ENCODE measurements at places on chromosomes 6 and 20.
A peak's percentile ranks its signal among the peaks of the same experiment; 100 is the strongest.

DNA sequence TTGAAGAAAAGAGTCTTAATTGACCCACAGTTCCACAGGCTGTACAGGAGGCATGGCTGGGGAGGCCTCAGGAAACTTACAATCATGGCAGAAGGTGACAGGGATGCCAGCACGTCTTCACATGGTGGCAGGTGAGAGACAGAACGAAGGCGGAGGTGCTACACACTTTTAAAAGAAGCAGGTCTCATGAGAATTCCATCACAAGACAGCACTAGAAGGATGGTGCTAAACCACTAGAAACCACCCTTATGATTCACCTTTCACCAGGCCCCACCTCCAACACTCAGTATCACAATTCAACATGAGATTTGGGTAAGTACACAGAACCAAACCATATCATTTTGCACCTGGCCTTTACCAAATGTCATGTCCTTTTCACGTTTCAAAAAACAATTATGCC is 20.9 kb downstream of the TAGAP start:
- DNase-seq, result no peak

DNA sequence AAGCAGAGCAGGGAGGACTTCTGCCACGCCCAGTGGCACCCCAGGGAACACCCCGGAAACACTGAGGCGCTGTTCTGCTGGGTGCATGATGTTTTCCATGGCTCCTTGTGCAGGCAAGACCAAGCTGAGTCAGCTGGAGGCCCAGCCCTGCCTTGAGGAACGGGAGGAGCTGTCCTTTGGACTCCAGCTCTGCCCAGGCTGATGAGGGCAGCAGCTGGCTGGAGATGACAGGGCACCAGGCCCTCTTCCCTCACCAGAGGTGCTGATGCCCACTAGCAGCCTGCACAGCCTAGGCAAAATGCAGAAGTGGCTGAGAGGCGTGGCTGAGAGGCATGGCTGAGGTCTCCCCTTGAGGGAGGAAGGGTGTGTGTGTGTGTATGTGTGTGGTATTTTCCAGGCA is 2.4 kb downstream of the C6orf132 start:
- DNase-seq, result peak; percentile 30

GRCh38 chr6:122033564-122034181 is 365.8 kb upstream of the HSF2 start:
- DNase-seq, result peak; percentile 69

DNA sequence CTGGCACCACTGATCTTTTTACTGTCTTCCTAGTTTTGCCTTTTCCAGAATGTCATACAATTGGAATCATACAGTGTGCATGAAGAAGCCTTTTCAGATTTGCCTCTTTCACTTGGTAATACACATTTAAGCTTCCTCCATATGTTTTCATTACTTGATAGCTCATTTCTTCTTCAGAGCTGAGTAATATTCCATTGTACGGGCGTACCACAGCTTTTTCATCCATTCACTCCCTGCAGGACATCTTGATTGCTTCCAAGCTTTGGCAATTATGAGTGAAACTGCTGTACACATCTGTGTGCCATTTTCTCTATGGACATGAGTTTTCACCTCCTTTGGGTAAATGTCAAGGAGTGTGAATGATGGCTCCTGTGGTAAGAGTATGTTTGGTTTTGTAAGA is 46.2 kb upstream of the LY86 start:
- DNase-seq, result no peak

GRCh38 chr6:116528780-116529179 is 16.7 kb downstream of the TRAPPC3L start:
- DNase-seq, result peak; percentile 53

DNA sequence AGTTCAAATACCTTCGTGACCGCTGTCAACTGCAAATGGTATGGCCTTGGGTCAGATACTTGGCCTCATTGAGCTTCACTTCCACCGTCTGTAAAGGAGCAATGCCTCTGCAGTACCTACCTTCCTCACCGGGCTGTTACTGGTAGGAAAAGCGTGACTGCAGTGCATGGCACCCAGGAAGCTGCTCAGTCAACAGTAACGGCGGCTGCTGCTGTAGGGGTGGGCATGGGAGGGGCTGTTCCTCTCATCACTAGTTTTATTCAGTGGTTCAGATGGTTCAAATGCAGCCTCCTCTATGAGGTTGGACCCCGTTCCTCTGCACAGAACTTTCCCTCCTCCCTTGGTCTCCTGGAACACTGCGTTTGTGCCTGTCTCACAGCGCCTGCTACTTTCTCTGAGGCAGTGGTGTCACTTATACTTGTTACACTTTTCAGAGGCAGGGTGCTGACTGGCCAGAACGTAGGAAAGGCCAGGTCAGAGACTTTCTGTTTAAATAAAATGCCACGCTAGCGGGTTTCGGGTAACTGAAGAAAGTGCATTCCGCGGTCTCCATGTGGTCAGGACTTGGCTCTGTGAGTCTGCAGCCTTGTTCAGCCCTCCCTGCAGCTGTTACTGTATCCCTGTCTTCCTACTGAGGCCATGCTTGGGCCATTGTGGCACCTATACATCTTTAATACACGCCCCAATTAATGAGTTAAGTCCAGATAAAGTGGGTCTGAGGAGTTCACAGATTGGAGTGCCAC is 279.6 kb downstream of the NRN1 start:
- DNase-seq, result no peak

- no peak for DNase-seq
Measured at GRCh38 chr20:2179233-2179580, 77.6 kb downstream of the STK35 start.

GRCh38 chr6:137904822-137905617 is 38.0 kb downstream of the TNFAIP3 start:
- DNase-seq, result peak; percentile 66

DNA sequence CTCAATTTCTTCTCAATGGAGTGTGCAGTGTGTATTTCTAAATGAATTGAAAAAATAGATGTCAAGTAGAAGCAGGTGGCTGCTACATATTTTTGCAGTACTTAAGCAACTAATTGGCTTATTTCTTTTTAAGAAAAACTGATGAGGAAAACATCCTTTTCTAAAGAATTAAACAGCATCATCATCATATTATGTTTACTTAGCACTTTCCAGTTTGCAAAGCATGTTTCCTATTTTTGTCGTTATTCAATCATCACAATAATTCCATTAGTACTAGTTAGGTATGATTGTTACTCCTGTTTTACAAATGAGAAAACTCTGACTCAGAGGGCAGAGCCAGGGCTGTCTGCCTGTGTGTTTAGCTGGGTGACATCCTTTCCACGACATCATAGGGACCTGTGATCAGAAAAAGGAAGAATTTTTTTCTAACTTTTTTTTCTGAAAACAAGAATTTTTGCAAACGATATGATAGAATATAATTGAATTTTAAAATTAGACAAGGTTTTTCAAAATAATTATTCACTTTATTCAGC is 22.7 kb upstream of the BMP6 start:
- no peak for DNase-seq

GRCh38 chr6:145070791-145071190 is 664.5 kb downstream of the EPM2A start:
- DNase-seq, result peak; percentile 98

DNA sequence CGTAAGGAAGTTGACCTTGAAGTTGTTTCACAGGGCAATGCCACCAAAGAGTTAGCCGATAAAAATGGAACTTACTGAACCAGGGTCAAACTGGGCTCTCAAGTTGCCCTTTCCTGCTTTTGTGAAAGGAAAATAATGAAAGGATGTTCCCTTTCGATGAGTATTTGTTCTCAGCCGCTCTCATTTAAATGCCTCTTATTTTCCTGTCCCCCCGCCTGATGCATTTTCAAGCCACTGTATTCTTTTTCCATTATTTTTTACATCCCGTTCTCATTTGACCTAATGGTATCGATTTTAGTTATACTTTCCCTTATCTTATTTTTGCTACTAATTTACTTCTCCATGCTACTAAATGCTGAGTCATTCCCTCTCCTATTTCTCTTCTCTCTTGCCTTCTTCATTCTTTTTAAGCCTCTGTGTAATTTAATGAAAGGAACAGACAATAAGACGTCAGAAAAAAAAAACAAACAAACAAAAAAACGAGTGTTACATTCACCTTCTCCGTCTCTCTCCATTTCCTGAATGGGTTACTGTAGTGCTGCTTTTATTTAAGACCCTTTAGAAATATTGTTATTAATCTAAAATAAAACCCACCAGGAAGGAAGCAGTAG is 655 bp upstream of the NDUFAF4 start:
- peak; percentile 34 for DNase-seq

GRCh38 chr6:130852844-130853554 is 25.8 kb downstream of the SMLR1 start:
- peak; percentile 73 for DNase-seq

GRCh38 chr20:64276817-64277216 is 21.3 kb downstream of the PCMTD2 start:
- DNase-seq, result no peak

- peak; percentile 32 for DNase-seq
Measured at GRCh38 chr6:25052181-25052580, 116.4 kb upstream of the RIPOR2 start.

DNA sequence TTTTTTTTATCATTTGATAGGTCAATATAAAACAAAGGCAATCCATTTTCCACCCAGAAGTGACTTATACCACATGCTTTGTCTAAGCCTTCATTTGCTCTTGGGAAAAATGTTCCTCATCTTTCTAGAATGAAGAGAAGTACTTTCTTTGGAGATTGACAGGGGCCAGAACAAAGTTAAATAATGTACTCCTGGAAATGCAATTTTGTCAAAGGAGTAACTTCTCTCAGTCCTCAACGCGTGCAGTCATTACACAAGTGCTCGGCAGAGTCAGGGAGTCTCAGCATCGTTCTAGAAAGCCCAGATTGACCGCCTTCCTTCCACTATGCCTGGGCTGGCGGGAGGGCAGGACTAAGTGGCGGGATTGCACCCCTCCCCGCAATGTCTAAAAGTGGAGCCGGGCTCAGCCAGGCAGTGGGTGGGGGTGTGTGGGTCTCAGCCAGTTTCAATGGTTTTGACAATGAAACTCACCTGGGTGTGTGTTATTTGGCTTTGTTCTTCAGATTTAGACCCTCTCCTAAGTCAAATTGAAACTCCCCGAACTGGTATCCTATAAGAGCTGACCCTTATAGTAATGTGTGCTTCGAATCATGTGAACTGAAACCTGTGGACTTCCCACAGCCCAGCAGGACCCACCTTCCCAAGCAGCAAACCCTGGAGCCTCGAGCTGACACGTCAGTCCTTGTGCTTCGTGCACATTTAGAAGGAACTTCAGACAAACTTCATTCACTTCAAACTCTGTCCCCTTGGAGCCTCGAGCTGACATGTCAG is 63.2 kb upstream of the DUSP22 start:
- DNase-seq, result no peak

DNA sequence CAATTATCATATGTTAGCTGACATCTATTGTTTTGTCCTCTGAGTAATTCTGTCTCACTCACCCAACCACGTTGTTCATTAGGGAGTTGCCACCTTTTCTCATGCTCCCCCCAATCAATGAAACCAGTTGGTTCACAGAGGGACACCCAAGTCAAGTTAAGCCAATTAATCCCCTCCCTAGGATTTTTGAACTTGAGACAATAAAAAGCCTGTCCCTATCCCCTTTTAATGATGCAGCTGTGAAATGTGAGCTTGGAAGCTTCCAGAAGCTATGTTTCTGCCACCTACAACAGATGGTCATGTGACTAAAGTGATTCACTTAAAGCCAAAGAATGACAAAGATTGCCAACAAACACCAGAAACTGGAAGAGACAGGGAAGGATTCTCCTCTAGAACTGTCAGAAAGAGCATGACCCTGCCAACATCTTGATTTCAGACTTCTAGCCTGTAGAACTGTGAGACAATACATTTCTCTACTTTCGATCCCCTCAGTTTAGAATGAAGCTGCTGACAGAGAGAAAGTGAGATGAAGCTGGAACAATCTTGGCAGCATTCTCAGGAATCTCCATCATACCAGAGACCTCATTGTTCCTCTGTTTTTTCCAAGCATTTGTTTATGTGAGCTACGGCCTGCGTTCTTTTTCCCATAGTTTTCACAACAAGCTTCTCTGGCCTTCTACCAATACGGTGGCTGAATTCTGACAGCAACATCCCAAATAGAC is 57.8 kb upstream of the TPD52L1 start:
- peak; percentile 85 for DNase-seq

GRCh38 chr6:19690325-19691075 is 146.7 kb upstream of the ID4 start:
- no peak for DNase-seq

GRCh38 chr20:21326700-21327099 is 23.6 kb downstream of the XRN2 start:
- no peak for DNase-seq

DNA sequence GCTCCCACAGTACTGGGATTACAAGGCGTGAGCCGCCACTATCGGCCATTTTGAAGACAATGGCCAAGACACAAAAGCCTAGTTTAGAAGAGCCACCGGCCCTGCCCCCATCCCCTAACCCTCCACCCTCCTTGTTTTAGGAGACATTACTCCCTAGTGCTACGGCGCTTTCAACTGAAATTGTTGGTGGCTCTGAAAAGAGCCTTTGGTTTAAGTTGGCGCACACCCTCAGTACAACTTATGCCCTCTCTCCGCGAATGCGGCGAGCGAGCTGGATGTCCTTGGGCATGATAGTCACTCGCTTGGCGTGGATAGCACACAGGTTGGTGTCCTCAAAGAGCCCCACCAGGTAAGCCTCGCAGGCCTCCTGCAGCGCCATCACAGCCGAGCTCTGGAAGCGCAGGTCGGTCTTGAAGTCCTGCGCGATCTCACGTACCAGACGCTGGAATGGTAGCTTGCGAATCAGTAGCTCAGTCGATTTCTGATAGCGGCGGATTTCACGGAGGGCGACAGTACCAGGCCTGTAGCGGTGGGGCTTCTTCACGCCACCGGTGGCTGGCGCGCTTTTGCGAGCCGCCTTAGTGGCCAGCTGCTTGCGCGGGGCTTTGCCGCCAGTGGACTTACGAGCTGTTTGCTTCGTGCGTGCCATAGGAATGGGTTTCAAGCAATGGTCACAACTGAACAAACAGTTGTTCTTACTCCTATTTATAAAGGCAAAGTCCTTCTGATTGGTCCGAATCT is 114.9 kb upstream of the BTN3A2 start:
- DNase-seq, result peak; percentile 79

- DNase-seq, result no peak
Measured at GRCh38 chr6:123575188-123575587, 61.6 kb downstream of the TRDN start.

GRCh38 chr20:22768266-22769178 is 184.2 kb upstream of the FOXA2 start:
- DNase-seq, result peak; percentile 43

GRCh38 chr6:25301362-25301761 is 22.2 kb downstream of the CARMIL1 start:
- DNase-seq, result no peak

DNA sequence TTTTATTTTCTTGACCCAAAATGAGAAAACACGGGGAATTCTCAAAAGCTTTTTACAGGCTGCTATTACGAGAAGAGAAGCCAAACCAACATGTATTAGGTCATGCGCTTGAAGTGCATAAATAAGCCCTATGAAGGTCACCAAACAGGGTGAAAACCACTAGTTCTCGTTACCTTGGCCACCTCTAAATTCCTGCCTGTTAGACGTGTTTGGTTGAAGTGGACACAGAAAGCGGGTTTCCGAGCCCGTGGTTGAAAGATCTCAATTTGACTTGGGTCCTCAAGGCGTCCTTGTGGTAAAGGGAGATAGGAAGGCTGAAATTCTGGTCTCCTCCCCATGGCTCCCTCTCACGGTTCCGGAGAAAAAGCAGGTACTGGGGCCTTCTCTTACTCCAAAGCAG is 6.2 kb downstream of the EYA2 start:
- no peak for DNase-seq

- DNase-seq, result no peak
Measured at GRCh38 chr6:47714802-47715201, 16.4 kb downstream of the ADGRF4 start.

GRCh38 chr20:5395932-5396727 is 79.4 kb upstream of the PROKR2 start:
- DNase-seq, result no peak

- no peak for DNase-seq
Measured at GRCh38 chr20:34680586-34681175, 3.8 kb upstream of the PIGU start.

Data from EH (cell line).